Inflammatory macrophage (primary cell): ENCODE measurements at places on chromosomes 7 and 10.
A peak's percentile ranks its signal among the peaks of the same experiment; 100 is the strongest.

DNA sequence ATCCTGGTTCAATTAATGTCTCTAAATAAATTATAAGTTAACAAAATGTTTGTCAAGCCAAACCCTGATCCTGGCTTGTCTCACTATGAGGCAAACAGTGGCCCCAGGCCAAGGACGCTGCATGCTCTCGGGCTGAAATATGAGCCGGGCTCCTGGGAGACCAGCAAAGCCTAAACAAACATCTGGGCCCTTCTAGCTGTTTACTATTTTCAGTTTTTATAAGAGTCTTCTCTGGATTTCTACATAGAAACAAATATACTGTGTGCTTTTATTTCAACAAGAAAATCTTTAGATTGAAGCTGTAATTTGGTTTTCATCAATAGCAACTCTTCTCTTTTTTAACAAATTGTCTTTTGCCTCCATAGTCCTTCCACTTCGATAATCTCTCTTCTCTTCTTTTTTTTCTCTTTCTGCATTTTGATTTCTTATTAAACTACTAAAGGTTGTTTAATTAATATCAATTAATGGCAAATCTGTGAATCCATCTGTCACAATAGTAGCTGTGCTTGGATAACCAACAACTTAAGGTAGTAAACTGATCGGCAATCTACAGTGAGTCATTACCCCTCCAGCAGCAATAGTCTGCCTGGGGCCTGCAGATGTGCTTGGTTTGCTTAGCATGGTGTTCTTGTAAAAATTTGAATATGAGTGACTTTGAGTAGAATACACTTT, 83.3 kb upstream of the DNAJC1 start:
- DNase-seq, result no peak

DNA sequence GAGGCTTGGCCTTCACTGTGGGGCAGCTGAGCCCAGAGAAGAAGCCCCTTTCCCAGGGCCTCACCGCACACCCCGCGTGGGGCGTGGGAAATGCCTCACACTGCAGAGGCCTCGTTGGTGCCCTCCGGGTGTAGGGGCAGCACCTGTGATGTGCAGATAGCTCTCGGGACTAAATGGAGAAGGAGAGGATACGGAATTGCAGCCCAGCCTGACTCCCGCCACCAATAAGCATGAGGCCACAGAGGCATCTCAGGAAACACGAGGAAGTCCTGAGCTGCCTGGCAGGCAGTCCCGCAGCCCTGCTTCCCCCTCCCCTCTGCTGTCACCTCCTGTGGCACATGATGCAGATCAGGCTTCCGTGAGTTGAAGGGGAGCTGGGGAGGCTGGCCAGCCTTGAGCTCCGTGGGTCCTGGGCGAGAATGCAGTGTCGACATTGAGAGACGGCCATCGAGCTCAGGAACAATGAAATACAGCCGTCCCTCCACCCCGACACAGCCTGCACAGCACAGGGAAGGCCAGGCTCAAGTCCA, 59.6 kb upstream of the PPP2R2D start:
- no peak for DNase-seq

DNA sequence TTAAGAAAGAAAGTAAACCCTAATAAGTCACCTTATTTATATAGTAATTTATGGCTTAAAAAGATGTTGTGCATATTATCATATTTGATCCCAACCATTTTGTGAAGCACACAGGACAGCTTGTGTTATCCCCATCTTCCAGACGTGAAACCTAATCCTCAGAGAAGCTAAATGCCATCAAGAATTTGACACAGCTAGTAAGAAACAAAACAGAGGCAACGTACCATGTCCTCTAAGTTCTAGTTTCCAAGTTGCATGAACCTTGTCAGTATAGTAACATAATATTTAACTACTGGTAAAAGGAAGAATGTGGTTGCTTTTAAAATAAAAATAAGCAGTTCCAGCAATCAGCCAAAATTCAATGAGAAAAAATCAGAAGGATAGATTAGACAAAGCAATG, 41.5 kb downstream of the PTN start:
- DNase-seq, result no peak

GRCh38 chr7:12257582-12257981, 46.5 kb downstream of the TMEM106B start:
- peak; percentile 54 for DNase-seq

DNA sequence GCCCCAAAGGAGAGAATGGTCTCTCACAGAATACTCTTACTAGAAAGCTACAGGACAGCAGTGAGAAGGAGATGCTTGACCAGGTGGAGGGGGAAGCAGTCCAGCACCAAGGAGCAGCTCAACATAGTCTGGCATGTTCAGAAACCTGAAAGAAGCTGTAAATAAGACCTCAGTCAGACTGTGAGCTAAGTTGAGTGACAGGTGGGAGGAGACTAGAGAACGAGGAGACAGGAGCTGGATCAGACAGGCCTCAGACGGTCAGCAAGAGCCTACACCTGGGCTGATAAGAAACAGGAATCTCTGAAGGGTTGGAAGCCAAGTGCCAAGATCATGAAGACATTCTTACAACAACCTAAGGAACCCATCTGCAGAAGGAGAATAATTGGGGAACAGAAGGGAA, 54.5 kb downstream of the ELMO1 start:
- DNase-seq, result no peak

GRCh38 chr7:155917836-155918430, 105.7 kb upstream of the SHH start:
- no peak for DNase-seq

DNA sequence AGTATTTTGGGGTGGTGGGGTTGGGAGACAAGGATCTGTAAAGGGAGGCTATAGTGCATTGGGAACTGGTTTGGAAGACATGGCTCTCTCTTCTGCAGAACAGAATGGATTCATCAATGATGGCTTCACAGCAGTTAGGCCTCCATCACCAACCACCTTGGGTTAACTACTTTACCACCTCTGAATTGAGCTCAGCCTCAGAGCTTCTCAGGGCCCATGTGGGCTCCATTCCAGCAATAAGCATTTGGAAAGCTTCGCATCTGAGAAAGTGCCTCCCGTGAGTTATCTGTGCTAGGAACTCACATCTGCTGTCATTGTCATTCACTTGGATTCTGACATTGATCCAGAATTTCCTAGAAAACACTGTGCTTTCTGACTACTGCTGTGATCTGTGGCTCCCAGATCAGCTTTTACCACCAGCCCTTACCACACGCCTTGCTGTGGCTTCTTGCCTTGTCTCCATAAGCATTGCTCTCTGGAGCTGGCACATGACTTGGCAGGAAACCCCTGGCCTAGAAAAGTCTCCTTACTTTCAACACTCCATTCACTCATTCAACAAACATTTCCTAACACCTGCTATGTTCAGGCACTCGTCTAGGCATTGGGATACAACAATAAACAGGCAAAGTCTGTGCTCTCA, 70.7 kb upstream of the ADO start:
- peak; percentile 46 for DNase-seq
